GM23338 (cell line): ENCODE measurements at places on chromosomes 6 and 20. TPM values are rescaled to one million over a fixed set of nuclear protein-coding genes. Genes with fewer than 3 reads are reported as not detected.
A peak's percentile ranks its signal among the peaks of the same experiment; 100 is the strongest.

- no peak for DNase-seq
Measured at GRCh38 chr6:157727629-157728182, 95.3 kb upstream of the SNX9 start.

GRCh38 chr20:52226370-52226769 is 34.8 kb upstream of the ZFP64 start:
- no peak for DNase-seq

GRCh38 chr6:165040440-165040839 is 269.0 kb downstream of the C6orf118 start:
- DNase-seq = no peak

DNA sequence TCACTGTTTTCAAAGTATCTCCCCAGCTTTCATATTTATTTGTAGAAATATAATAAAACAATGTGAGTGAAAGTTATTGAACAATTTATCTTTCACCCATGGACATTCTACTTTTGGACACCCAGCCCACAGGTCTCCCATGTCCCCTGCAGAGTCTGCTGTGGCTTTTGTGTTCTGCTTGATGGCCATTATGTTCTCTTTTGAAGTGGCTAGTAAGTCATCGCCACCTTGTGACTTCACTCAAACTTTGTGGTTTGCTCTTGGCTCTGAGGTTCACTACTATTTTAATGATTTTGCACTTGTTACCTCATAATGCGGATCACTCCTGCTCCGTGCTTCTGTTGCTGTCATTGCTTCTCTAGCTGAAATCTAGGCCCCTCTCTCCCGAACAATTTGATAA is 10.2 kb upstream of the DEFB113 start:
- peak; percentile 3 for DNase-seq

DNA sequence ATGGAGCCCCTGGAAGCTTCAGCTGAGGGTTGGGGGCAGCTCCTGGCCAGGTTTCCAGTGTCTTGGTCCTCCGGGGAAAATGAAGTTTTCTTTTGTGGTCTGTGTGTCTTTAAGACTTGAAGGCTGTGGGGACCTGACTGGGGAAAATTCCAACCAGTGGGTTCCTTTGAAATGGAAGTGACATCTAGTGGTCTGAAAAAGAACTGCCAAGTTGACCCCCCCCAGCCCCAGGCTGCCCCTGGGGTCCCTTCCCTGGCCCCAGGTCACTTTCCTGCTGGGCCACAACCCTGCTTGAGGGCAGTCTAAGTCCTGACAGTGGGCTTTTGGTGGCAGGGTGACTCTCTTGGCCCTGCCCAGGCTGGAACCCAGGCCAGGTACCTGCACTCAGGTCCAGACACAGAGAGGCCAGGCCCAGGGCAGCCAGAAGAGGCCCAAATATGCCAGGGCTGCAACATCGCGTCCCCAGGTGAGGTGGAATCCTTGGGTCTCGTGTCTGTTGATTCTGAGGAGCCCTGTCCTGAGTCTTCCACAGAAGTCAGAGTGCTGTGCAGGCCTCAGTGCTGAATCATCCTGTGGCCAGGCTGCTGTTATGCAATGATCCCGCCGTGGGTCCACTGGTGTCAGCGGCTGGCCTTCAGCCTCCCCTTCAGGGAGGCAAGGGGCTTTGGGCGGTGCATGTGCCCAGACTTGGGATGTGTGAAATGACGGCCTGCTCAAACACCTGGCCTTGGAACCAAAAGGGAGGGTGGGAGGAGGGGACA is 68.4 kb downstream of the VEGFA start:
- peak; percentile 78 for DNase-seq

- DNase-seq = no peak
Measured at GRCh38 chr6:25434921-25435320, 155.7 kb downstream of the CARMIL1 start.

Gene UST
- 32.3 and 33.0 TPM in 2 replicates for total RNA-seq

Gene BTBD9
- 4.7 and 5.3 TPM in 2 replicates for total RNA-seq

Gene SIRPB2
- total RNA-seq = not detected in 2 replicates

Gene EYS
- total RNA-seq = 0.38 TPM in 1 of 2 replicates, not detected in the other
